NCI-H1417 (cell line): ENCODE measurements at places on chromosomes 12 and 14.
A peak's percentile ranks its signal among the peaks of the same experiment; 100 is the strongest.

DNA sequence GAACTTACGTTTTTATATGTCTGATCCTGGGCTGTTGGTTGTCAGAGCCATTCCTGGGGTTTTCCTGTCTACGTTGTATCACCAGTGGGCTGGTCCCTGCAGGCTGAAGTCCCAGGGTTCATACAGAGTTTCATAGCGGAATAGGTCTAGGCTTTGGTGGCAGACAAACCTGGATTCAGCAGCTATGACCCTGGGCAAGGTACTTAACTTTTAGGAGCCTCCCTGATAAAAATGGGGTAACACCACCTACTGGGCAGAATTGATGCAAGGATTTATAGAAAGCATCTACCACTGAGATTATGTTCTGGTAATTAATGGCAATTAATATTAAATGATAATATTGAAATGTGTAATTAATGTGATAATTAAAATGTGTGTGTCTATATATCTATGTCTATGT, 141.2 kb downstream of the SYNE2 start:
- no peak for DNase-seq

GRCh38 chr12:20863056-20863455, 52.6 kb downstream of the SLCO1B3 start:
- no peak for DNase-seq

DNA sequence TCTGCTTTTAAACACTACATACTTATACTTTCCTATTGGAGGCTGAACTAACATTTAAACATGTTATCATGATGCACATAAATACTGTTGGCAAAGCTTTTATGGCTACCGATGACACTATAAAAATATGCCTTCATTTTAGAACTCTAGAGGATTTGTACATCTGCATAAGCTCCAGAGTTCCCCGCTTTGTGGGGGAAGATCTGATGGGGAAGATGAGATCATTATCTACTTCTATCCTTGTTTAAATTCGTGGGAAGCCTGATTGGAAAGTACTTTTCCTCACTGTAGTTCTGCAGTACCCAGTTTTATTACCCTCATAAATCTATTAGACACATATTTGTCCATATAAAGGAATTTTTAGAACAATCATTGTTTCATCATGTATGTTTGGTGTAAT, 299.6 kb upstream of the ATP2B1 start:
- no peak for DNase-seq

DNA sequence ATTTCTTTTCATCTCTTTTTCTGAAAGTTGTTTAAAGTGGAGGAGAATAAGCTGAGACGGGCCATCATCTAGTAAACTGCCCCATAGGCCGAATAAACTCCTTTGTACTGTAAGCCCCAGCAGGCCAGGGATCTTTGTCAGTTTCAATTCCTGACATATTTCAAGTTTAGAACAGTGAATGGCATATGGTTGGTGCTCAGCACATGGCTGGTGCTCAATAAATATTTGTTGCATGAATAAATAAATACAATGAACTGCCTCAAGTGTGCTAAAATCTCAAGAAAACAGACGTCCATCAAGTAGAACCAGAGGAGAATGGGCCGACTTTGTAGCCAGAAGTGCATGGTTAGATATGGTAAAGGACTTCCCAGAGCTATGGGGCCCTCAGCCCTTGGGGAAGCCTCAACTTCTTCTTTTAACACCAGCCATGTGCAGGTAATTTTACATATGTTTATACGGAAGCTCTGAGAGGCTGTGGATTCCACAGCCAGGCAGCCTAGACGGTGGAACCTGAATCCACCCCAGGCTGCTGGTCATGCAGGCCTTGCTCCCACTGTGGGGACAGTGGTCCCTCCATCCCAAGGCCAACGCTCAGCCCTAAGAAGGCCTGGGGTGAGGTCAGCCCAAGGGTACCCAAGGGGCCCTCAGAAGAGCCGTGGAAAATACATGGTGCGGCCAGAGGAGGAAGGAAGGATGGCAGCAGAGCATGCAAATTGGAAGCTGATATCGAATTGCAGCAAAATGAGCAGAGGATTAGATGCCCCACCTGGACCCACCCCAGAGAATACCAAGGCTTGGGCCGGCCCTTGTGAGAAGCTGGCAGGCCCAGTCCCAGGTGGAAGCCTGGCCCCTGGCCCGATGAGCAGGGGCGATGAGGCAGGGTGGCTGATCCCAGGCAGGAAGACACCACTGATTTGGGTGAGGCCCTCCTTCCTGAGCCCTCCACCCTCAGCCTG, 8.7 kb upstream of the AQP2 start:
- no peak for DNase-seq

DNA sequence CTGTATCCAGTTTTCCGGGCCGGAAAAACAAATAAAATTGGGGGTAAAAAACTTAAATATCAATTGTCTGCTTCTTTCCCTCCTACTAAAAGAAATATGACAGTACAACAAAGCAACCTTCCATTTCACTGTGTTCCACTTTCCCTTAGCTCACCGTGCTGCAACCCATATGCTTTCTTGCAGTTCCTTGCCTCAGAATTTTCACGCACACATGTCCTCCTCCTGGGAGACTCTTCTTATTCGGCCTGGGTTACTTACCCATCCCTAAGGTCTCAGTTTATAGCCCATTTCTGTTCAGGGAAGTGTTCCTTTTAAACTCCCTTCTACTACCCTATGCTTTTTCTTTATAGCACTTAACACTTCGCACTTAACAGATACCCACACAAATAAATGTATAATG, 4.5 kb upstream of the MAGOHB start:
- no peak for DNase-seq

- peak; percentile 36 for DNase-seq
These were observed 2.0 kb upstream of the RNASE8 start for GRCh38 chr14:21055432-21056117.

- peak; percentile 23 for DNase-seq
These were observed 136.5 kb upstream of the VRK1 start for GRCh38 chr14:96660667-96661066.

GRCh38 chr14:50697659-50698290, 29.7 kb upstream of the SAV1 start:
- DNase-seq = no peak

DNA sequence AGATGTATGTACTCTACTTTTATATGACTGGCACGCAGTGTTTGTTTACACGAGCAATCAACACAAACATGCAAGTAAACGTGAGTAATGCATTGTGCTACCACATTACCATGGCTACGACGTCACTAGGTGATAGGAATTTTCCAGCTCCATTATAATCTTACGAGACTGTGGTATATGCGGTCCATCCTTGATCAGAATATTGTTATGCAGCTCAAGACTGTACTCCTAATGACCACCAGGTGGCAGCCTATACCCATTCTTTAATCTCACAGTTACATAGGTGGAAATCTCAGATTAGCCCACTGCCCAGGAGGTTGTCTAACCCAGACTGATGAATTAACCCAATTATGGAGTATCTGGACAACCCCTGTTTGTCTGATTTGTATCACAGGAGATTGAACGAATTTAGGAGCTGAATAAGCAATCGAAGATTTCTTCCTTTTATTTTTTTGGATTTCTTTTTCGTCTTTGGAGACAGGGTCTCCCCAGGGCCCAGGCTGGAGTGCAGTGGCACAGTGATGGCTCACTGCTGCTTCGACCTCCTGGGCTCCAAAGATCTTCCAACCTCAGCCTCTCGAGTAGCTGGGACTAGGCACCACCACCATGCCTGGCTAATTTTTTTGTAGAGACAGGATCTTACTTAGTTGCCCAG, 8.7 kb upstream of the TESPA1 start:
- peak; percentile 68 for DNase-seq

DNA sequence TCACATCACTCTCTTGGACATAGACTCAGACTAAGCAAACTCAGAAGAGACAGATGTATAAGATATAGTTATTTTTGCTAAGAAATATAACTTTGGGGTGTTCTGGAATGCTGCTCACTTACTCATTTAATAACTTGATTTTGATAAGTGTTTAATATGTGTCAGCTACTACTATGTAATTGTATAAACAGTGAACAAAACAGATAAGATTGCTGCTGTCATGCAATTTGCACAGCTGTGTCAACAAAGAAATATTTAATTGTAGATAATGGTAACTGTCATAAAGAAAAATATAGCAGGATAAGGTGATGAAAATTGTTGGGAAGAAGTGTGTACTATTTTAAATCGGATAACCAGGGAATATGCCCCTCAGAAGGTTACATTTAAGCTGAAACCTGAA, 84.1 kb upstream of the ZDHHC17 start:
- DNase-seq = no peak

DNA sequence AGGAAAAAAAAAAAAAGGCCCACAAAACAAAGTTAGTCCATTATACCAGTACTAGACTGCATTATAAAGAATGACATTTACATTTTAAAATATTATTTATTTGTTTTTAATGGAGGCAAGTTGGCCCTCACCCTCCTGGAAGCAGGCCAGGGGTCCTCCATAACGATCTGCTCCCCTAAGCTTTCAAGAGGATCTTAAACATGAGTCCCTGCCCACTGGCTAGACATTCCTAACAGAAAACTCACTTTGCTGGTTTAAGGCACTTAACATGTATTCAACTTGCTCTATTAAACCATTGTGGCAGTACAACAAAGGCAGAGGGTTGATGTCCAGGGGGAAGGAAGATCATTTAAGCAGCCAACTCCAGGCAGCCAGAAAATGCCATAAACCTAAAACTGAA, 111.4 kb downstream of the STXBP6 start:
- DNase-seq = peak; percentile 62

- DNase-seq = no peak
These were observed 28.6 kb downstream of the PRICKLE1 start for GRCh38 chr12:42560977-42561376.

DNA sequence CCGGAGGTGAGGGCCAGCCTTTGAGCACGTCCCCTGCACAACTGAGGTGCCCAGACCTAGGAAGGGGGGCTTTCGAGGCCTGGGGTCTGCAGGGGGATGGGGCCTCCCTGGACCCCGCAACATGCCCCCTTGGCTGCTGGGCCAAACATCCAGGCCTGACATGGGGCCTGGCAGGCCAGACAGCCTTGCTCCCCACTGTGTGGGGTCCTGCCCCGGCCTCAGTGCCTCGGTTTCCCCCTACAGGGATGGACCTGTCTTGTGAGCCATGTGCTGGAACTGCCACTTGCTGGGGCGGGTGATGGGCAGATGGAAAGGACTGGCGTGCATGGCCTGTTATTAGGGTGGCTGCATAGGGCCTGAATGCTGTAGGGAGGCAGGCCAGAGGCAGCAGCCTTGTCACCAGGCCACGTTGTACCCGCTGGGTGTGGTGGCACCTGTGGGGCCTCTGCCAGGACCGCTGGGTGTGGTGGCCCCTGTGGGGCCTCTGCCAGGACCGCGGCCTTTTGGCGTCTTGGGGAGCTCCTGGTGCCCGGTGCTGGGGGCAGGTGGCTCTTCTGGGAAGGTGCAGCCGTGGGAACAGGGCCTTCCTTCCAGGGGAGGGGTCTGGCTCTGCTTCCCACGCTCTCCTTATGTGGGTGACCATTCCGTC, 20.4 kb downstream of the ASPG start:
- DNase-seq = no peak

GRCh38 chr12:19120795-19121194, 8.7 kb upstream of the PLEKHA5 start:
- DNase-seq = no peak

GRCh38 chr14:76282581-76282980, 93.4 kb upstream of the ESRRB start:
- DNase-seq = no peak

GRCh38 chr14:53355581-53356112, 202.5 kb upstream of the DDHD1 start:
- peak; percentile 86 for DNase-seq

DNA sequence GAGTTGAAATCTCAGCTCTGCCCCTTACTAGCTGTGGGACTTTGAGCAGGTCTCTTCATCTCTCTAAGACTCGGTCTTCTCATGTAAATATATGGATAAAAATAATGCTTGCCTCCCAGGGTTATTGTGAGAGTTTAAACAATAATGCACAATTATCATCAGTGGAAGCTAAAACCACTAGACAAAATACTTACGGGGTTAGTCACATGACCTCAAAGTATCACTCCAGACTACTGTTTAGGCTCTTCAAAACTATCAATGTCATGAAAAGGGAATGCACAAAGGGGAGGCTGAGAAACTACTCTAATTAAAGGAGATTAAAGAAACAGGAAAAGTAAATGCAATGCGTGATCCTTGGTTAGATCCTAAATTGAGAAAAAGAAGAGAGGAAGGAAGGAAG, 24.5 kb upstream of the TSPAN11 start:
- peak; percentile 37 for DNase-seq

DNA sequence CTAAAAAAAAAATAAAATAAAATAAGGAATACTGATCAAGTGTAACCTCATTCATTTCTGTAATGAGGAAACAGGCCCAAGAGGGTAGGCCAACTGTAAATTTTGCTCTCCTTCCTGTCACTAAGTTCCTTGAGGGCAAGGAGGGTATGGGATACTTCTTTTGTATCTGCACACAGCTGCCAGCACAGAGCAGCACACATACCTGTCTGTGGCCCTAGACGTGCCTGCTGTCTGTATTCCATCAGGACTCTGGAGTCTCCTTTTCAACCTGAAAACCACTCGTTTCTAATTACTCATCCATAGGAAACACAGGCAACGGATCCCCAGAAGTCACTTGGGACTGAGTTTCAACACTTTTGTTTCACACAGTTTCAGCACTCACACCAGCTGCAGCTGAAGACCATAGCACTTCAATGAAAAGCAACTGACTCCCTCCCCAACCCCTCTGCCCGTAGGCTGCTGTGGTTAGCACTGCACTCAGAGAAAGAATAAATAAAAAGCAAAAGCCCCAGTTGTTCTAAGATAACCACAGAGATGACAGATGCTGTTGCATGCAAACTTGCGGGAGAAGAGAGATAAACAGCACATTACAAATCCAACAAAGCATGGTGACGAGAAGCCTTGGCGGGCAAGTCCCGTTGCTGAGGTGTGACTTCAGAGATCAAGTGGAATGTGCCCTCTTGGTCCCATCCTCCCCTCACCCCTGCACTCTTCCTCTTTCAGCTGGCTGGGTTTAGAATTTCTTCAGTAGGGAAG, 24.9 kb downstream of the CRACR2A start:
- peak; percentile 51 for DNase-seq

GRCh38 chr12:90151491-90152015, 442.9 kb upstream of the ATP2B1 start:
- no peak for DNase-seq

DNA sequence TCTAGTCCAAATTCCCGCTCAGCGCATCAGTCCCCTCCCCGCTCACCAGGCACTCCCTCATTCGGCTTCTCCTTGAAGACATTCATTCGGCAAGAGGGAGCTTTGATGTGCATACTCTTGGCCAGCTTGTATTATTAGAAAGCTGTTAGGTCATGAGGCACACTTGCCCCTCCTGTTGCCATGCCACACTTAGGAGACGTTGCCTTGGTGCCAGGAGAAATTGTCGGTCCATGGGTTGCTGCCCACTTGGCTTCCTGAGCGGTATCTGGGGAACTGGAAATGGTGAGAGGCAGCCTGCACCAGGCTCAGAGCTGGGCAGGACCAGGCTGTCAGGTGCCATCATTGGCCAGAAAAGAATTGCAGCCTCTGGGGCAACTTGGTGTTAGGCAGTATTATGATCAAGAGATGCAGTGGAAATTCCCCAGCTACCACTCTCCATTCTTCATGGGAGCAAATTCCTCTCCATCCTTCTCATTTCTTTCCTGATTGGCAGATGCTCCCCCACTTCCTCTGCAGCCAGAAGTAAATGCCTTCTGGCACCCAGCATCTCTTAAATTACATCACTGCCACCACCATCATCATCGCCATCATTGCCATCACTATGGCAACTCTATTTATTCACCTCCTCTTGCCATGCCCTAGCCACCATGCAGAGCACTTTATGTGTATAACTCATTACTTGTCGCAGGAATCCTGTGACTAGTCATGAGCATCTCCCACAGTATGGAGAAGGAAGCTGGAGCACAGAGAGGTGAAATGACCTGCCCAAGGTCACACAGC, 12.4 kb downstream of the CABP1 start:
- DNase-seq = peak; percentile 3
